GM18507 (cell line): ENCODE measurements at places on chromosomes 2 and 18.

- no peak for DNase-seq
Measured at GRCh38 chr2:4190548-4190947, 487.2 kb downstream of the DCDC2C start.

DNA sequence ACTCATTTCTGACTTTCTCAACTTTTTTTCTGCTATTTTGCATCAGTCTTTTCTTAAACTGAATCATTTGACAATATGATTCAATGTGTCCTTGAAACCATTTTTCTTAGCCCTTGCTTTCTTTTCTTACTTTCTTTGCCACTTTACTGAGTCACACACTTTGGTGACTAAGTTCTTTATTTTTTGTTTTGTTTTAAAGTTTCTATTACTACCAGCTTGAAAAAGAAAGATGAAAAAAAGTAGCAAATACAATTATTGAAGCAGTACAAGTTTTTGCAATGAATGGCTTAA is 116.5 kb downstream of the DOCK10 start:
- DNase-seq, result no peak

- DNase-seq, result no peak
Measured at GRCh38 chr2:158755310-158756087, 39.6 kb upstream of the DAPL1 start.

DNA sequence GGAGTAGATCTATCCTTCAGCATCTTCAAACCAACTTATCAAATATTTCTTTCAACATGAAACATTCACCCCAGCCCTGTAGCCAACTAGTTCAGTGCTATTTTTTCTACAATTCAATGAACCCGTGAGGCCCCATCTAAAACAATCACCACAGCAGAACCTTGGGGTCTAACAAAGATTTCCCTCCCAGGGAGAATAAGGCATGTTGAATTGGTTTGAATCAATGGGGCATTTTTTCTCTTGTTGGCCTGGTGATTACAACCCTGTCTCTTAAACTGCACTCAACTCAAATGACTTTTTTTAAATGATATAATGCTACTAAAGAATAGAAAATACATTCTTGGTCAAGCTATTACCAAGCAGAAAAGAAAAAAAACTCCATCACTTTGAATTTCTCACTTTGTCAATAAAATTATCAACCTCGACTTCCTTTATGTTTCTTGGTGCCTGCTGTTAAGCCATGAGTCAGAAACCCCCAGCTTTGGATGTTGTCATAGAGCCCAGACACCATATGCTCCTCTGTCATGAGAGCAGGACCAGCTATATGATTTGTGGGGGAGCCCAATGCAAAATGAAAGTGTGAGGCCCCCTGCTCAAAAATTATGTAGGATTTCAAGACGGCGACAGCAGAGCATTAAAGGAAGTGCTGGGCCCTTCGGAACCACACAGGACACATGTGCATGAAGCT is 282.4 kb downstream of the MEIS1 start:
- no peak for DNase-seq

- no peak for DNase-seq
Measured at GRCh38 chr2:189153619-189154018, 25.9 kb downstream of the COL5A2 start.

DNA sequence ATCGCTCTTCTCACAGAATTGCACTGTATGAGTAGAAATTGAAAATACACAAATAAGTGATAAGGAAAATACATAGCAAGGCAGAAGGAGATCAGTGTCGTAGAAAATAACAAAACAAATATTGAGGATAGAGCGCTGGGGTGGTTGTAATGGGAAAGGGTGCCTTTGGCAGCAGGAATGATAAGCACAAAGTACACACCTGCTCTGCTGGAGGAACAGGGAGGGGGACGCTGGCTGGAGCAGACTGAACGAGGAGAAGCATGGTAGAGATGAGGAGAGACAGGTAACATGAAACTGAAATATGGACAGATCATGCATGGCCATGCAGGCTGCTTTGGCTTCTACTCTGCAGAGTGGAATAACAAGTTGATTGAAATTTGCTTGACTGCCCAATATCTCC is 181.2 kb upstream of the FSHR start:
- no peak for DNase-seq

- no peak for DNase-seq
Measured at GRCh38 chr2:128717758-128718710, 399.4 kb upstream of the HS6ST1 start.

DNA sequence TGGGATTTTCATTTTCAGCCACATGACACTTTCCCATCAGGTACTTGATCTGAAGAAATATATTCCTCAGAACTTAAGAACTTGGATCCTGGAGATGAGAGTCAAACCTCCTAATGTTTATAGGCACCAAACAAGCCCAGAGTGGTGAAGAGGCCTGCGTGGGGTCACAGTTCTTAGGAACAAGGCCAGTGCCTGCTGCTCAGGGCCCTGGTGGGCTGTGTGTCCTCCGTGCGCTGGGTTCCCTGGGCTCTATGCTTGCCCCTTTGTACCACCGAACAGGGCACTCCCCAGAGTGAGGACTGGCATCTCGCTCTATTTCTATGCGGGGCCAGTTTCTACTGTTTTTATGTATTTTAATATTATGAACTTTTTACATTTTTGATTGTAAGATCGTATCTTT is 76.0 kb upstream of the RBM44 start:
- no peak for DNase-seq

- no peak for DNase-seq
Measured at GRCh38 chr2:127044977-127045661, 61.8 kb downstream of the BIN1 start.

DNA sequence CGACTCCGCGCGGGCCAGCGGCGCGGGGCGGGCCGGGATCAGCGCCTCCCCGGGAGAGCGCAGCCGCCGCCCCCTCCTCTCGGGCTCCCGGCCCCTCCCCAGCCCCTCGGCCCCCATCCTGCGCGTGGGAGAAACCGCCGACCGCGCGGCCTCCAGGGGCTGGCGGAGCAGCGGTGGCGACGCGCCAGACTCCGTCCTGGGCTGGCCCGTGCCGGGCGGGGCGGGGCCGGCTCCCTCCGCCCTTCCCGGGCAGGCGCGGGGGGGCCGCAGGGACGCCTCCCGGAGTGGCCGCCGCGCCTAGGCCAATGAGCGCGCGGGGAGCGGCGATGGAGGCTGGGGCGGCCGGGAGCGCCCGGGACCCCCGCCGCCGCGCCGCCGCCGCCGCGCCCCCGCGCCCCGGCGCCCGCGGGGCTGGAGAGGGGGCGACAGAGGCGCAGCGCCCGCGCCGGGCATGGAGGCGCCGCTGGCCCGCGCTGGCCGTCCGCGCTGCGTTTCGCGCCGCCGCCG is 49.1 kb downstream of the KCNIP3 start:
- no peak for DNase-seq

DNA sequence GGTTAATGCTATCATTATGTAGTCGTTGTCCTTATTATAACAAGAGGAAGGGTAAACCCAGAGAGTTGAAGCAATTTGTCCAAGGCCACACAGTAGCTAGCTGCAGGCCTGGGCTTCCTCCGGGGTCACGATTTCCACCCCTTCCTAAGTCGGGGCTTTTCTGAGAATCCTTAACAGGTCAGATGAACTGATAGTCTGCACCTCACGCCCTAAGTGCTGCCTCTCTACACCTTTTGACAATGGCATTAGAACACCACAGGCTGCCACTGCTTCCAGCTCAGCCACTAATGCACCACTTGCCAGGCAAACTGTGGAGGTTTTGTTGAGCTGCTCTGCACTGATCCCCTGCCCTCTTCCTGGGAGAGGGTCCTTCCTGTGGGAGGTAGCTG is 37.7 kb downstream of the FOSL2 start:
- DNase-seq, result no peak

GRCh38 chr2:42336361-42336965 is 24.6 kb downstream of the COX7A2L start:
- DNase-seq, result no peak

DNA sequence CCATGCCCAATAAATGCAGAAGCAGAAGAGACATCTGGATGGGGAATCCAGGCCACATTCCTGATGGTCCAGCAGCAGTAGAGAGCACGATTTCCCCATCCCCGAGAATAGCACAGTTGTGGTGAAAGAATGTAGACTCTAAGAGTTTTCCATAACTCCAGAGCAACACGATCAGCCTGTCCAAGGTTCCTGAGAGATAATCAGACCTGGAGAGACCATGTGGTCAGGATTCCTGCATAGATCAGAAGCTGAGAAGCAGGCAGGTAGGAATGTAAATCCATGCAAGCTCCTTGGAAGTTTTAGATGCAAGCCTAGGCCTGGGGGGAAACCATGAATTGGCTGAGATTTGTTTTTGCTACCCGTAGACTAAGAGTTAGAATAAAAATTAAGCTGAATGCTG is 34.2 kb upstream of the PTPRM start:
- no peak for DNase-seq

DNA sequence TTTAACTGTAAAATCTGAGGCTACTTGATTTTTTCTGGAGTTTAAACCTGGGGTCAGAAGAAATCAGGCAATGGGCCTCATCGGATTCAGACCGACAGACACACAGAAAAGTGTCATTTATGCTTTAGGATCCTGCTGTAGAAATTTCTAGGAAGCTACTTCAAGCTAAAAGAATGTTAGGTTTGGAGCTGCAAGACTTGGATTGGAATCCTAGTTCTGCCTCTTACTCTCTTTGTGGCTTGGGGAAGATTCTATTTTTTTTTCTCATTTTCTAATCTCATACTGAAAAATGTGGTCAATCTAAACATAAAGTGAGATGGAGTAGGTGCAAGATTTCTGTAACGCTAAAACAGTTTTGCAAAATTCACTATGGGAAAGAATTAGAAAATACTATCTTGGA is 48.8 kb upstream of the KCNE4 start:
- DNase-seq, result no peak

DNA sequence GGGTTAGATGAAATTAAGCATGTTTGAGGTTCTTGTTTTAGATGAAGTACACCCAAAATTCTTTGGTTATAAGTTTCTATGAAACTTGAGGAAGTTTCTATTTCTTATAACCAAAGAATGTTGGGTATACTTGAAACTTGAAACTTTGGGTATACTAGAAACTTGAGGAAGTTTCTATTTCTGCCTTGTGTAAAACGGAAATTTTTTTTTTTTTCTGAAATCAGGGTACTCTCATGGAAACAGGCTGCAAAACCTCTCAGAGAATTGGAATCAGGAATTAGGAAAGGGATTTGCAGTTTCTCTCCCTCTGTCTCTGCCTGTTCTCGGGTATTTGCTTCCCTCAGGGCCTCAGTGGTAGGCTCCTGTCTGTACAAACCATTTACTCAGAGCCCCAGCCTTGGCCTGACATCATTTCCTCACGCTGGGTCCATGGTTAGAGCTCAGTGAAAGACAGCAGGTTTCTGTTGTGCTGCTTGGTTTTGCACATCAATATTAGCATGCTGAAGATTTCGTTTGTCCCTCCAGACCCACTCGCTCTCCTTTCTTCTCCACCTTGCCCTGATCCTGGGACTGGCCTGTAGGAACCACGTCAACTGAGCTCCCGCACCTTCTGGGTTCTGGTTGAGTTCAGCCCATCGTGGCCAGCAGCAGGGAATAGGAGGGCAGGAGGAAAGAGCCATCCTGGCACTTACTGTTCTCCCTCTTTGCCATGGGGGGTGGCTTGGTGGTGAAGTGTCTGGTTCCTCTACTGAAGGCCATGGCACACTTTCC is 106.4 kb downstream of the POLR1A start:
- DNase-seq, result no peak

- DNase-seq, result no peak
Measured at GRCh38 chr2:107108556-107108955, 222.6 kb upstream of the ST6GAL2 start.

- DNase-seq, result no peak
Measured at GRCh38 chr18:31630549-31630948, 38.9 kb downstream of the TTR start.

DNA sequence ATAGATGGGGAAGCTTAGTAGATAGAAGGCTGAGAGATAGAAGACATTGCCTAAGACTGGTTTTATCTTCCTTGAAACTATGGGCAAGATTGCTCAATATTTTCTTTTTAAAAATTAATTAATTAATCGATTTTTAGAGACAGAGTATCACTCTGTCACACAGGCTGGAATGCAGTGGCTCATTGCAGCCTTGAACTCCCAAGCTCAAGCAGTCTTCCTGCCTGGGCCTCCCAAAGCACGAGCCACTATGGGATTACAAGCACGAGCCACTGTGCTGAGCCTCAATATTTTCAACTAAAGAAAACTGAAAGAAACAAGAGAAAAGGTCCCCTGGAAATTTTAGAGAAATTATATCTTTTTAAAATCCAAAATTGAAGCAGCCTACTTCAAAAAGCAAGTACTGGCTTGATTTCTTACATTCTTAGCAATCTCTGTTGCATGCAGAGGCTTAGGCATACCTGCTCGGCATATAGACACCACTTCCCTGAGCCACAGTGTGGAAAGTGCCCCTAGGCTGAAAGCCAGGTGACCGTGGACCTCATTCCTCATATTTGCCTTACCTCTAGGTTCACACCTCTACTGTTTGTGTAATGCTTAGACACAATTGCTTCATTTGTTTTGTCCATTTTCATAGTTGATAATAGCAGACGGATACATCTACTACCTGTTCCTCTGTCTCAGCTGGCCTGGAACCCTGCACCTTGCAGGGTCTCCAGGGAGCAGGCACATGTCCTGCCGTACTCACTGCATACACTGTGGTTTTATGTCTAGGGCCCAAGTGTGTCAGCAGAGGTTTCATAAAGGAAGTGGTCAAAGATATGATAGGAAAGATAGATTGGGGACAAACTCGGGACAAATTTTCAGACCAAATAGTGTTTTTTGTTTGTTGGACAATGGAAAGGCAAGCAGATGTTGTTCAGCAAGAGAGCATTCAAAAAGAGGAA is 166.5 kb upstream of the ALPP start:
- DNase-seq, result no peak

DNA sequence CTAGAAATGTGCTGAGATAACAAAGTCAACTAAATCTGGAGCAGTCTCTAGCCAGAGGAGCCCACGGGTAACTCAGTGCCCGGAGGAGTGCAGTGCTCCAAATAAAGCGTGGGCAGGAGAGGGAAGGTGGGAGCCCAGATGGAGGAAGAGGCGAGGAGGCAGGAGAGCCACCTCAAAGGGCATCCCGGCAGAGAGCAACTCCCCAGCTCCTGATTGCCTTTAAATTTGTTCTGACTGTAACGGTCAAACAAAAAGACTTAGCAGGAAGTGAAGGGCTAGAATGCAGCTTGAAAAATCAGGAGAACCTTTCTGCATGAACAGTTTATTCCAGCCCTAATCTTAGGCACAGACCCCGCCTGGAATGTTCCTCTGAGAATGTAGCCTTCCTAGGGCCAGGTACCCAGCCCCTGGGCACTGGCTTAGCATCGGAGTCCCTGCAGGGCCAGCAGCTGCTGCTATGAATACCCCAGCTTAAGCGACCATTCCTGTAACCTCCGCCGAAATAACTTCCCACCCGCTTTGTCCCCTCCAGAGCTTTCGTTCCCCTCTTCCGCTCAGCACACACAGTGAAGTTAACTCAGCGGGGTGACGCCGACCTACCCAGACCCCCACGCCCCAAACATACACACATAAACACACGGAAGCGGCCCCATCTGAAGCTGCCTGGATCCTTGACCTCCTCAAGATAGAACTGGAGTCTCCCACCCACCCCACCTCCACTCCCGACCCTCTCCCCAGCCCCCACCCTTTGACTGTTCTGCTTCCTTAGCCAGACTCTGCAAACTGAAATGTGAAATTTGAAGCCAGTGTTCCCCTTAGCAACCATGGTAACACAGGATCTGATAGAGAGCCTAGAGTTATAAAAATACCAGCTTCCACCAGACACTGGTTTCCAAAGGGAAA is 123.2 kb downstream of the SMAD7 start:
- DNase-seq, result no peak
